NCI-H1930 (cell line): ENCODE measurements at places on chromosomes 4 and X.

GRCh38 chrX:41802958-41803357 is 79.0 kb downstream of the GPR82 start:
- DNase-seq = no peak

GRCh38 chrX:148133105-148133725 is 152.1 kb downstream of the FMR1NB start:
- DNase-seq = peak; percentile 5

DNA sequence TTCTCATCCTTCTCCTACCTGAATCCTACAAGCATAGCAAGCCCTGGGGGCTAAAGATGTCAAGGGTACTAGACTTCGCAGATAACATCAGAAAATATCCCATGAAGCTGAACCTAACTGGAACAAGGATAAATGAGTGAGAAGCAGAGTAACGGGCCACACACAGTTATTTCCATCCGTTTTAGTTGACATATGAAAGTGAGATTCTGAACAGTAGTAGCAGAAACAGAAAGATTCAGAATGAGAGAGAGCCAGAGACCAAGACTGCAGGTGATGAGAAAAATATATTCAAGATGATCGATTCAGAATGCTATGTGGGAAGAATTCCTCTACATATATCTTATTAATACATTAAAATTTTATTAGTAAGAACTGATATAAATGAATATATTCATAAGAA is 165.1 kb downstream of the TSPAN5 start:
- no peak for DNase-seq

DNA sequence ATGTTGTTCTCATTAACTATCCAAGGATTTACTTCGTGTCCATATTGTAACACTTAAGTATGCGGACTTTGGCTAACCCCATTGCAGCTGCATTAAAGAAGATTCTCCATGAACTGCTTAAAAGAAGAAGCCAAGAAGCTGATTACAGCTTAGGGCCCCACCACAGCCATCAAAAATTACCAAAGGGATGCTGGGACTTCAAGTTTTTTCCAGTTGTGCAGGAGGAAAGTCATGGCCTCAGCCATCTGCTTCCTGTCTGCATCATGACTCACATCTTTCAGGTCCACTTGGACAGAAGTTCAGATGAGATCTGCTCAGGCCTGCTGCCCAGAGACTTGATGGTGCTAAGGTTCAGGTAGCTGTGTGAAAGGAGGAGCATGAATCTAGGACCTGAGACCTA is 38.8 kb upstream of the CAPN6 start:
- DNase-seq = no peak

DNA sequence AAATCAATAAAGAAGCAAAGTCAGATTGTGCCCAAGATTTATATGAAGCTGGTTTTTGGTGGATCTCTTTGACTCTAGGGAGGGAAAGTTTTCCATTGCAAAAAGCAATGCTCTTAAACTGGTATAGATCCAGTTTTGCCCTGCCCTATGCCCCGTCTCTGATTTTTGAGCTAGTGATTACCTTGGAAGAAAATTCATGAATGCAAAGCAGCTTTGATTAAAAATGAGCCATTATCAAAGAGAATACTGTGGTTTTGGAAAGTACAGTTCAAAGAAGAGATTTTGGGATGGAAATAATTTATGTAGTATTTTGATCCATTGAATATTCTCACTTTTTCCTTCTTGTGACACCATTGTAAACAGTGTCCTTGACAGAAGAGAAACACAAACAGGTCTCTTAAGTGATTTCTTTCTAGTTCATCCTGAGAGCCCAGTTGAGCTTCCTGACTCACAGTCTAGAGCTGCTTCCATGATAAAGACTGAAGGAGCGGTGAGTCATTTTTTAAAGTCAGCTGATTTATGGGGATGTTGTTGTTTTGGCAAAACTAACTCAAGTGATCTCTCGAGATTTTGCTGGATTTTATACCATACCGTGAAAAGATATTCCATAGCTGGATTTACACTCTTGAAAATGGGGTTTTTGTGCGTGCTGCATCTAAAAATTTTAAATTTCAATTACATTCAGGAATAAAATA is 76.7 kb downstream of the AFF1 start:
- no peak for DNase-seq

GRCh38 chr4:47598320-47598719 is 113.2 kb downstream of the ATP10D start:
- DNase-seq = no peak

DNA sequence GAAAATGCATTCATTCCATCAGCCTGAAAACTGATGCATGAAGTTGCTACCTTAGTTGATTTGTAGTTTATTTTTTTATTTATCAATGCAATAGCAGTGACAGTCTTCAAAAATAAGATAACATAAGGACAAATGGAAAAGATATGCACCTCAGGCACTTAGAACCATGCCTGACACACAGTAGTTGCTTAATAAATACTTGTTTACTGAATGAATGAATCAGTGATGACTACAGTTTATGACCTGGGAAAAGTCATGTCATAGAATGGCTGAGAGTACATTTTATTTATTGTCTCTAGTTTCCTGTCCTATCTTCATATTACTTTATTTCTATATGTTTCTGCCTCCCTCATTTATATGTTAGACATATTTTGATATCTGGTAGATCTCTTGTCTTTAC is 171.8 kb downstream of the TLL1 start:
- DNase-seq = no peak

DNA sequence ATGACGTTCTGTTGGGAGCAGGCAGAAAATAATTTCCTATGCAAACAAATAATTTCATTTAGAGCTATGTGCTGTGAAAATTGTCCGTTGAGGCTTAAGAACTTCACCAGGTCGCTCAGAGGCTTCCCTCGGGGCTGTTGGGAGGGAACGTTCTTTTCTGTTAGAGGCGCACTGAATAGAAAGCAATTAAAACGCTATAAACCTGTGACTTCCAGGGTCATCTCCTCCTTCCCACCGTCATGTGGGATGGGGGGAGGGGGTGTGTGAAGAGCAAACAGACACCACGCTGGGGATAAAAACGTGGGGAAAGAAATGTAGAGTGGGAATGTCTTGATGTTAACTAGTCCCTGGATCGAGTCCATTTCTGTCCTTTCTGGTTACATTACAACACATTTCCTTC is 35.2 kb upstream of the ZNF518B start:
- no peak for DNase-seq

- peak; percentile 63 for DNase-seq
These were observed 148.5 kb downstream of the PPP3CA start for GRCh38 chr4:101198682-101199339.

- no peak for DNase-seq
These were observed 266.6 kb upstream of the TAPT1 start for GRCh38 chr4:16492872-16493271.

DNA sequence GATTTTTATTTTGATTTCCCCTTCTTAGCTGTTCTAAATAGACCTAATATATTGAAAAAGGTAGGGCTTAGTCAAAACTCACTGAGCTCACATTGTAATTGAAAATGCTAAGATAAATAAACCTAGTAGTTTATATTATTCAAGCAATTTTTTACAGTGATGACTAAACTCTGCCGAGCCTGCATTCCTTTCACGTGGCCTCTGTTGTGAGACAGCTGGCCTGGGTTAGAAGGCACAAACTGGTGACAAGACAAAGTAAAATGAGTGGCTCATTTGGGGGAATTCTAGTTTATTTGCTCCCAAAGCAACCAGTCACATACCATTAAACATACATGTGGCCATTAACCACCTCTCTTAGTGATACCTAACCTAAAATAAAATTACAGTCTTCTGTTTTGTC is 169.4 kb upstream of the TEX13C start:
- DNase-seq = no peak

DNA sequence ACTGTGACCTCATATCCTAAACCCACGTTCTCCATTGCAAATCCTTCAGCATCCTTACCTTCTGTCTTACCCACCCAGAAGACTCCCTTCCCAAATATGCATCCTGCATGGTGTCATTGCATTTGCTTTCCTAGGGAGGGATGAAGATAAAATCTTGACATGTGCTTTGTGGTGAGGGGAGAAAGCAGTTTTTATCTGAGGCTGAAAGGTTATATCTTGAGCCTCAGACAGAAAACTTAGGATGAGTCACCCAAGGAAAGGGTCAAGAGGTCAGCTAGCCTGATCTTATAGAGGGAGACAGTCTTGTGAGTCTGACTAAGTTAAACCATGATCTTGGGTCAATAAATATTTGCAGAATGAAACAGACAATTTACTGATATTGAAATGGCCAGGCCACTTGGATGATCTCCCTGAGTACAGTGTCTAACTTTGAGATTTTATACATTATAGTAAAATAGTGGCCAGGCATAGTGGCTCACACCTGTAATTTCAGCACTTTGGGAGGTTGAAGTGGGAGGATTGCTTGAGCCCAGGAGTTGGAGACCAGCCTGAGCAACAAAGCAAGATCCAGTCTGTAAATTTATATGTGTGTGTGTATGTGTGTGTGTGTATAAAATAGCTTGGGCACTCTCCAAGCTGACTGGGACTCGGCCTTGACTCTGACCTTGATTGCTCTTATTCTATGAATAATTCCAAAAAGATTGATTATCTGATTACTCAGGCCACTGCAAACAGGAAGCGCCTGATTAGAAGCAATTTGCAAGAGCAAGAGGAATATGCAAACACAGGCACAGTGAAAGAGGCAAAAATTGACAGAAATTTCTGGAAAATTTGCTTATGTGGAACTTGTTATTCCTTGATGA is 15.4 kb upstream of the FAM9C start:
- no peak for DNase-seq

- no peak for DNase-seq
These were observed 68.6 kb downstream of the CAMK2D start for GRCh38 chr4:113692809-113693411.

GRCh38 chrX:110050901-110051300 is 48.0 kb downstream of the TMEM164 start:
- no peak for DNase-seq

DNA sequence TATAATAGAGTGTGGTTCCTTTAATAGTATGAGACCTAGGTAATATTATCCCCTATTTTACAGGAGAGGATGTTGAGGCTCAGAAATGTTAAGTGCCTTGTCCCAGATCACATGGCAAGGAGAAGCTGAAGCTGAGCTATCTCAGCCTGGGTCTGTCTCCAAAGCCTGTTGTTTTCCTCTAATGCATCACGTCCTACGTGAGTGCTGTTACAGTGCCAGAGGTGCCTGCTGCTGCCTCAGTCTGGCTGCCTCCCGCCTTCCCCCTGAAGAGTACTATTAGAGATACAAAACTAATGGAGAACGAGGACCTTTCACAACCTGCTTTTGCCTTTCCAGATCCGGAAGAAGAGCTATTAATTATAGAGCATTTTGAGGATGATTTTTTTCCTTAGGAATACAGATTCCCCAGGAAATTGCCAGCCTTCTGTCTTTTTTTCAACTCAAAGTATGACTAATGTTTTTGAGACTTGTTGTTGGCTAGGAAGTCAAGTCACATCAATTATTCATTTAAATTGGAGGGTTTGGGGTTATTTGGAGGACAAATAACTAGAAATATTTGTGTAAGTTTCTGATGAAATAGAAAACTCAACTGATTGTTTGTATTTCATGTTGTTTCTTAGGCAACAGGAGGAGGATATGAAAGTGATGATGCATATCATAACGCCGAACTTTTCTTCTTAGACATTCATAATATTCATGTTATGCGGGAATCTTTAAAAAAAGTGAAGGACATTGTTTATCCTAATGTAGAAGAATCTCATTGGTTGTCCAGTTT is 43.9 kb upstream of the MTMR1 start:
- no peak for DNase-seq

DNA sequence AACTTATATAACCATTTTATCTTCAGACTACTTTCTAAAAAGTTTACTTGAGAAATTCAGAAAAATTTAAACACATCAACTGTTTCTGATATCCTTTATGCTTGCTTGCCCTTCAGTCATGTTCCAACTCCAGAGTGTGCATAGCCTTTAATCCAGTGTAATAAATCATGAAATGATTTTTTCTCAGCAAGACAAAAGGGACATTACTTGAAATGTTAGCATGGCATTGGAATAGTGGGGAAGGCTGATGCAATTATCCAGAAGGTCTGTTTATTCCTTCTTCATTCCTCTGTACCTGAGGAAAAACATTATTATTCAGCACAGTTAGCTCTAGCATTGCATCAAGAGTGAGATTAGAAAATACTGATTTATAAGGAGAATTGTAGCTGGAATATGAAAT is 209.9 kb downstream of the SLC7A11 start:
- no peak for DNase-seq

- no peak for DNase-seq
These were observed 43.4 kb downstream of the TET2 start for GRCh38 chr4:105189855-105190650.

DNA sequence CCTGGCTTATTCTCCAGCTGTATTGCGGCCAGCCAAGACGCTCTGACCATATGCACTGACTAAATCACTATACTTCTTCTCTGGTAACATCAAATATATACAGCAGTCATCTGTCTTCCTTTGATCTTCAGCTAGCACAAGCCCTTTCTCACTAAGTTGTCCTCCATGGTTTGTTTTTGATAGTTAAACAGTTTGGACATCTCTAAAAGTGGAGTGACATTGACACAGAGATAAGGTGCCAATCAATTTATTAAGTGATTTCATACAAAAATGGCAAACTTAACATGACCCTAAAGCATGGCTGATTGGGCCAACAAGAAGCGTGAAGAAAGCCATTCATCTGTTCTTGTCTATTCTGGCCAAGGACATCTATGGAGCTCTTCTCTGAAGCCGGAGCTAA is 334.9 kb downstream of the NKX6-1 start:
- DNase-seq = no peak

- no peak for DNase-seq
These were observed 260.2 kb downstream of the IL1RAPL1 start for GRCh38 chrX:28847423-28847822.
